ENCODE measurements at places on chromosomes 7 and 10.

GRCh38 chr7:23787272-23787671 lies 77.3 kb downstream of the STK31 start:
- no peak for DNase-seq

GRCh38 chr10:33073641-33074415 lies 115.8 kb upstream of the ITGB1 start:
- DNase-seq = no peak

GRCh38 chr10:125611756-125612155 lies 71.2 kb downstream of the TEX36 start:
- DNase-seq = no peak

DNA sequence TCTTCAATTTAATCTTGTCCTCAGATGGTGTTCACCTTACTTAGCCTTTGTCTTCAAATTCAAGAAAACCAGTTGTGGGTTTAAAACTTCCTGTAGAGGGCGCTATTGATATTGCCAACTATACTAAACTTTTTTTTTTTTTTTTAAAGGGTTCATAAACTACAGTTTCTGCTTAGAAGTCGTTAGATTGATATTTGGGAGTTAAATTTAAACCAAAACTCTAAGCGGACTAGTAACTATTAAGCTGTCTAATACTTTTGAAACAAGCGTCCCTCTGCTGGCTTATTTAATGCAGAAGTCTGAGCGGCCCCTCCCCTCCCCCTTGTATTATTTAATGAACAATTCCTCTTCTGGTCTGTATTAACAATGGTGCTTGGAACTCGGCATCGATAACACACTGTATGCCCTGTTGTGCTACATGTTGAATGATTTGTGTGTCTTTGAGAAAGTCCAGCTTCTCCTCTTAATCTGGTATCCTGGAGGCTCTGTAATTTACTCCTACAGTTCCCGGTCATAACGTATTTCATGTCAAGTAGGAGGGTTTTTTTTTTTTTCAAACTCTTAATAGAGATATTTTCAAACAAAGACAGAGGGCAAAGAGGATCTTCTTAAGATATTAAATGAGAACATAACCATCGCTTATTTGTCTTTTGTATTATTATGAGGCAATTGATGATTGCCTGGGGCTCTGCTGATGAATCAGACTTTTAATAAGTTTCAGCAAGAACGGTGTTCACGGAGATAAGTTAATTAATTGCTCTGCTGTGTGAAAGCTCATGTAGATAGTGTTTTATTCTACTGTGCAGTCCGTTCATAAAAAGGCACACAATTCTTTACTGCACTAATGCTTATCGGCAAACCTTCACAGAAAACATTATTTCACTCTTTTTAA lies 22.6 kb upstream of the CREB5 start:
- peak; percentile 83 for DNase-seq

DNA sequence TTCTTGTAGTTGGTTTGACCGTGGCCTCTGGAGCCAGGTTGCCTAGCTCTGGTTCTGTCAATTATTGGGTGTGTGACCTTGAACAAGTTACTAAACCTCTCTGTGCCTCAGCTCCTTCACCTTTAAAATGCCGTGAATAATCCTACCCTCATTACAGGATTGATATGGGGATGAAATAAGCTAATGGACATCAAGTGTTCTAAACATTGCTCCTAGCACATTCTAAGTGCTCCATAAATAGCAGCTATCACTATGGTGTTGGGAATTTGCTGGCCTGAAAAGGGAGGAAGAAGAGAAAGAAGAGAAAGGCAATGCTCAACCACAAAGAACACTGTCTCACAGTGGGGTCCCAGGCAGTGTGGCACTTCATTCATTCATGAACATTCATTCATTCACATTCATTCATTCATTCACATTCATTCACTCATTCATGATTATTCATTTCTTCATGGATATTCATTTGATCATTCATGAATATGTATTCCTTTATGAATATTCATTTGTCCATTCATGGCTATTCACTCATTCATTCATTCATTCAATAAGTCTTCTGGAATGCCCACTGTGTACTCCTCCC lies 38.8 kb downstream of the TMEM130 start:
- DNase-seq = no peak

- no peak for DNase-seq
Observed at GRCh38 chr10:79230328-79230830, 116.9 kb upstream of the PPIF start.

- peak; percentile 34 for DNase-seq
Observed at GRCh38 chr10:76435157-76435556, 1003.7 kb downstream of the LRMDA start.

GRCh38 chr10:131667561-131667960 lies 233.2 kb upstream of the PPP2R2D start:
- DNase-seq = no peak

GRCh38 chr10:3348564-3348963 lies 176.0 kb upstream of the PITRM1 start:
- no peak for DNase-seq

GRCh38 chr10:88395677-88396076 lies 187.4 kb downstream of the RNLS start:
- DNase-seq = no peak

- DNase-seq = peak; percentile 21
Observed at GRCh38 chr10:60977161-60978122, 33.5 kb upstream of the RHOBTB1 start.

DNA sequence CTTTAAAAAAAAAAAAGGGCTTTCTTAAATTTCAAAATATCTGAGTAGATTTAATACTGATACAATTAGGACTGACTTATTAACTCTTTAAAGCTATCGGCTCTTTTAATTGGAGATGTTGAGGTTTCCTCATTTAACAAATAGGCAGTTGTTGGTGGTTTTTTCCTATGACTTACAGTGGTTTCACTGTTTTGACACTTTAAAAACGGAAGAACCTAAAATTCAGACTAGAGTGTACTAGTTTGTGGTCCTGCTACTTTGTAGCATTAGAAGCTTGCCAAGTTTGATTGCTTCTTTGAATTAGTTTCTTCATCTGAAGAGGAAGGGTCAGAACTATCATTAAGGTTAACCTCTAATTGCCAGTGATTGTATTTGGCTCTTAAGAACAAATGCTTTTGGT lies 27.7 kb downstream of the CUL1 start:
- DNase-seq = peak; percentile 45

Data from suppressor macrophage treated with lipopolysaccharide for 4 hours (primary cell).